ENCODE measurements at places on chromosomes 2 and 18.
A peak's percentile ranks its signal among the peaks of the same experiment; 100 is the strongest.

- DNase-seq: no peak
Observed at GRCh38 chr2:62453955-62454354, 52.0 kb downstream of the TMEM17 start.

DNA sequence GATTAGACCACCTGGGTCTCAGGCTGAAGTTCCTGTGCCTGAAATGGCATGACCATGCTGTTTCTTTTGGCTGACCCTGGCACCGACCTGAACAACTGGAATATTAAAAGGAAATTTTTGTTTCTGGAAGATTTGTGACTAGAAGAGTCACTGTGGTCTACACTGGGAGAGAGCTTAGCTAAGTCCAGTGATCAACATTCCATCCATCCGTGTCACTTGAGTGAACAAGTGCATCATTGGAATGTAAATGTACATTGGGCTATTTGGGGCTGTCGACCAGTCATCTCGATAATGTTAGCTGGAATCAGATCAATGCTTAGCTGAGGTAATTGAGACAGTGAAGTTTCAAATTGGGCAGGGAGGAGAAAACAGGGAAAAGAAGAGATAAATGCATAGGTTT lies 95.4 kb upstream of the CCDC85A start:
- DNase-seq: peak; percentile 10

DNA sequence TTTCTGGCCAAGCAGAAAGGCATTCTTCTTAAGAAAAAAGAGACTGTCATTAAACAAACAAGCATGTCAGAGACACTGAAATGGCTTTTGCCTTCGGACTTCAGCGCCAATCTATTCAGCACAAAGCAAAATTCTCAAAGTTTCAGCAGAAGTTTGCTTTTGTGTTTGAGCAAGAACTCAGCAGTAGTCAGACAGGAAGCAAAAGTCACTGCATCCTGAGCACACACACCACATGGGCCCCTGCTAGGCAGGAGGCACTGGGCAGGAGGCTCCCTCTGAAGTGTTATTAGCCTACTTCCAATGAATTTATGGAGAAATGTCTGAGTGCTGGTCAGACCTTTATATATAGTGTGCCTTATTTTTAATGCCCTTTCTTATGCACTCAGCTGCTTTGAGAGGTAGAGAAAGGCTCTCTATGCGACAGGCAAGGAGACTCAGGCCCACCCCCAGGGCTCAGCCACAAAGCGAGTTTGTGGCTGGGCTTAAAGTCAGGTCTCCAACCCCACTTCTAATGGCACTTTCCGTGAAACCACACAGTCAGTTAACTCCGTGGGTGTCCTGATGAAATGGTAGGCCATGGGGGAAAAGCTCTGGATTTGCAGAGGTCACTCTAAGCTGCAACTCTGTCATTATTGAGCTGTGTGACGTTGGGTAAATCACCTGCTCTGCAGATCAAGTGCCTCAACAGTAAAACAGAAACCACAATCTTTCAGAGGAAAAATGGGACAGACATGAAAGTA lies 161.0 kb upstream of the TMEM200C start:
- DNase-seq: peak; percentile 71

DNA sequence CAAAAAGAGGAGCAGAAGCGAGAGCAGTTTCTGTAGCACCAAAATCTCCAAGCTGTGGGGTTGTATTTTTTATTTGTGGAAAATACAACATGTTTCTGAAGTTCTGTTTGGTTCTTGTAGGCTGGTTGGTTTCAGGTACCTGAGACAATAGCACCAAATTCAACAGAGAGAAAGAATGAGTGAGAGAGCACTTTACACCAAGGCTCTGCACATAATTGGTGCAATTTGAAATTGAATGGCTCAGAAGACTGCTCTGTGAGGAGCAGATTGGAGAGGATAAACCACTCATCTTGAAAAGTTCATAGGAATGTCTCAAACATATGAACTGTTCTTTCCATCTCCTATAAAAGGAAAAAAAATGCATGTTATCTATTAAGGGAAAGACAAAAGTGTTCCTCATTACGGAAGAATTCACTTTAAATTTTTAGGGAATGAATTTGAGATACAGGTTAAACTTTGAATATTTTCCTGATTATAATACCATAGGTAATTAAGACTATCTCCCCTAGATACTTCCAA lies 175.1 kb downstream of the ATAD2B start:
- DNase-seq: no peak

- peak; percentile 13 for DNase-seq
Observed at GRCh38 chr2:70516596-70516995, 37.0 kb downstream of the TGFA start.

DNA sequence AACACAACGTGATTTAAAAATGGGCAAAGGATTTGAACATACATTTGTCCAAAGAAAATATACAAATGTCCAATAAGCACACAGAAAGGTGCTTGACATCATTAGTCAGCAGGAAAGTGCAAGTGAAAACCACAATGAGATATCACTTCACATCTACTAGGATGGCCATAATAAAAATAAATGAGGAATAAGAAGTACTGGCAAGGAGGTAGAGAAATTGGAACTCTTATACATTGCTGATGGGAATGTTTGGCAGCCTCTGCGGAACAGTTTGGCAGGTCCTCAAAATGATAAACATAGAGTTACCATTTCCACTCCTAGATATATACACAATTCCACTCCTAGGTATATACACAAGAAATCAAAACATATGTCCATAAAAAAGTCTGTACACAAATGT lies 51.0 kb upstream of the PGAP1 start:
- no peak for DNase-seq

GRCh38 chr2:190668892-190669291 lies 20.0 kb downstream of the NAB1 start:
- DNase-seq: no peak

DNA sequence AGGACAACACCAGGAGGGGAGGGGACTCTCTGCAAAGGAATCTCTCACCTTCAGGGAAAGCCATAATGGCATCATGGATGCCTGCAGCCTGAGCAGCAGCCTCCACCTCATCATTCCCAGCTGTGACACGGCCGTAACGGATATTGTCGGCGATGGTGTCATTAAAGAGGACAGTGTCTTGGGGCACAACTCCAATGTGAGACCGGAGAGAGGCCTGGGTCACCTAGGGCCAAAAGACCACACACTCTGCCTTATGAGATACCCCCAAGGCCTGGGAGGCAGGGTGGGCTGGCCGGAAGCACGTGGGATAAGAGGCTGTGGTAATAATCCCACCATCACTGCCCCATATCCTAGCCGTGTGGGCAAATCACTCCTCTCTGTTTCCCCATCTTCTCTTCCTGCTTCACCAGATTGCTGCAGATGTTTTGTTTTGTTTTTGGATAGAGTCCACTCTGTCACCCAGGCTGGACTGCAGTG lies 4.3 kb downstream of the ZFAND2B start:
- DNase-seq: no peak

- DNase-seq: no peak
Observed at GRCh38 chr2:20534913-20535801, 88.3 kb downstream of the RHOB start.

- DNase-seq: peak; percentile 78
Observed at GRCh38 chr18:58216071-58216481, 172.1 kb downstream of the NEDD4L start.

DNA sequence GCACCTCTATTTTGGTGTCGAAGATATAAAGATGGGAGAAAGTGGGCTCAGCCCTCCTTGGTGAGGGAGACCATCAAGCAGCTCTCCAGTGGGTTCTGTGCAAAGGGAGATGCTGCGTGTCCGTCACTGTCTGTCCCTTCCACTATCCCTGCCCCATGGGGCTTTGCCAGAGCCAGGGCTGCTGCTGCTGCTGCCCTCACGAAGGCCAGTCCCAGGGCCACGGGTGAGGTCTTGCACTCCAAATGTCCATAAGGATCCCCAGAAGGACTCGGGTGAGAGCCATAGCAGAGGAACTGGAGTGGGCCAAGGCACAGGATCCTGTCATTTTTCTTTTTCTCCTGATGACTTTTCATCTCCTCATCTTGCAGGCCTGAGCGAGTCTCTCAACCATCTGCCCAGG lies 3.7 kb upstream of the DIPK1C start:
- DNase-seq: no peak

DNA sequence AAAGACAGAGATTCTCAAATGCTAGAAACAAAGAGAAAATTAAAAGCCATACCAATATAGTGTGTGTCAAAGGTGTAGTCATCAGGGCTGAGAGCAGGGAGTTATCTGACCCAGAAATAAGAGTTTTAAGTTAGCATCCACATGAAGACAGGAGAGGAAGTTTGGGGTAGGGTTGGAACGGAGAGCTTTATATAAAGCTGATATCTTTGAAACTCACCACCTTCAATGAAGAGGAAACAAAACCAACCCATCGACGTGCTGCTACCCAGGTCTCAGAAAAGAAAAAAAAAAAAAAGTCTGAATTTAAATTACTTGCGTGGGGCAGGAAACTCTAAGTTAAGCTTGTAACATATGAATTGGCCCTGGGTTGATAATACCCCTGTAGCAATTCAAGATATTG lies 42.4 kb downstream of the ARL4C start:
- DNase-seq: no peak

DNA sequence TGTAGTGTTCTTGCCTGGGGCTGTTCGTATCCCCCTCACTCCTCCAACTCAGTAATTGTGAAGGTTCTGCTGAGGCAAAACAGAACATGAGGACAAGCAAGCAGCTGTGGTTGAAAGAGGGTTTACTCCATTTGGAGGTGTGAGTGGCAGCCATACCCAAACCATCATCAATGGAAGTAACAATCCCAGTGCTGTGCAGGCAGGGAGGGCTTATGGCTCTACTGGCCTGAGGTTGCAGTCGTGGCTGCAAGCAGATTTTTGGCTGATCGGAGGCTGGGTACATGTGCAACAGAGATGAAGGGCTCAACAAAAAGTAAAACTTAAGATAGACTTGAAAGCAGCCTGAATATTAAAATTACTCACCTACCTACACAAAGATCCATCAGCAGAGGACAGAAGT lies 13.2 kb downstream of the SRSF7 start:
- DNase-seq: no peak

DNA sequence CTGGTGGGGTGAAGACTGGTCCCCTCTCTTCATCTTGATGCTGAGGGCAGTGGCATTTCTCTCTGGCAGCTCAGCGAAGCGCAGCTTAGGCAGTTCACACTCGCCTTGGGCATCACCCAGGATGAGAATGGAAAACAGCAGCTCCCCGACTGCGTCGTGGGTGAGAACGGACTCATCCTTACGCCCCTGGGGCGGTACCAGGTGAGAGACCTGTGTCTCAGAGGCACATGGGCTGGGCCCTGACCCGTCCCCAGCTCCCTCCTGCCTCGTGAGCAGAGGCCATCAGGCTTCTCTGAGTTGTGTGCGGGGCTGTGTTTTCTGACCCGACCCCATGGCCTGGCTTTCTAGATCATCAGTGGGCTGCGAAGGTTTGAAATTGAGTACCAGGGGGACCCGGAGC lies 8.2 kb upstream of the CCDC74A start:
- no peak for DNase-seq

- no peak for DNase-seq
Observed at GRCh38 chr2:208031608-208032019, 6.3 kb upstream of the PLEKHM3 start.

GRCh38 chr18:12571630-12572029 lies 86.3 kb downstream of the SPIRE1 start:
- no peak for DNase-seq

DNA sequence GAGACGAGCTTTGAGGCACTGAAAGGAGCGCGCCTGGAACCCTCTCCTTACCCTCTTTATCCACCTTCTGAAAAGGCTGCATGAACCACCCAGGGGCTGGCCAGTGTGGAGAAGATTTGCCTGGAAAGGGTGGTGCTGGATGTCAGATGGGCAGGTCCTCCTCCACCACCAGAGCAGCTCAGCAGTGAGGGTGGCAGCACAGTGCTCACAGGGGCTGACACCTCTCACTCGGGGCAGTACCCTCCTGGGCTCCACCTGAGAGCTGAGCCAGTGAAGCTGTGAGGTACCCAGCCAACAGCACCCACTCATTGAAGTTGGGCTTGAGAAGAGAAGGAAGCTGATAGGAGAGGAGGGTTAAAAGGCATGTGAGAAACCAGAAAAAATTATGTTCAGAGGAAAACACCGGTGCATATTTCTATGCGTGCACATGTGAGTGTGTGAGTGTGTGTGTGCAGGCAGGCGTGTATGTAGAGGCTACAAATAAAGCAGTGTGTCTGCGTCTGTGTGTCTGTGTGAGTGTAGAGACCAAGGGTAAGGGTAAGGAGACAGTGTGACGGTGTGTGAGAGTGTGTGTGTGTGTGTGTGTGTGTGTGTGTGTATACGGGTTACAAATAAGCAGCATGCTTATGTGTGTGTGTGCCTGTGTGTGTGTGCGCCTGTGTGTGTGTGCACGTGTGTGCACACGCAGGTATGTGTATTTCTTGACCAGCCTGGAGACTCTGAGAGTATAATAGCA lies 40.7 kb downstream of the TEX44 start:
- no peak for DNase-seq

DNA sequence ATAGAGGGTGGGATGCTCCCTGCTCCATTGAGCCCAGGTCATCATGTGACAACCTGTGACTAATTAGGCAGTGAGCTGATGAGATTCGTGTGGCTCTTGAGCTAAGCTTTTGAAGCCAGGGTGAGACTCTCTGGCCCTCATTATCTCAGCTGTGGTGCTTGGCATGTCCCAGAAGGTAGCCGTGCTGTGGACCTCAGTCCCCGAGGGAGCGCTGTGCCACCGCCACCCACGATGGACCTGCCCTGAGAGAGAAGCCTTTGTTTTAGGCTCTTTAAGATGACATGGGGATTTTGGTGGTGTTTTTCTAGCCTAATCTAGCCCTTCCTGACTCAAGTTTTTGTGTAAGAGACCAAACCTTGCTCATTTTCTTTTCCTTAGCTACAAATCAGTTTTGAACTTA lies 66.4 kb downstream of the NEDD4L start:
- no peak for DNase-seq

DNA sequence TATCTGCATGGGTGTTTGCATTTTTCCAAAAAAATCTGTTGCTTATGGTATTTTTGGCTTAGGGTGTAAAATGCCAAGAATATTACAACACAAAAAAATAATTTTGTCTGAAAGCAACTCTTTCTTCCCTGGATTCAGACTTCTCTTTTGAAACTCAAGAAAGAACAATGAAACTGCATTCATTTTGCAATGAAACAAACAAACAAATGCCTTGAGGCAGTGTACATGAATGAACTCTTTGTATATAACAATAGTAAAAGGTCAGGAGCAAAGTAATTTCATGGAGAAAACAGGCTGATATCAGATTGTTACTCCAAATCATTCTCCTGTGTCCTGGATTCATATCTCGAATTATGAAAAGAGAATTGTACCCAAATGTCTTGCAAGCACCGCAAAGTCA lies 301.6 kb upstream of the CDH20 start:
- no peak for DNase-seq

- no peak for DNase-seq
Observed at GRCh38 chr2:100136310-100136709, 6.1 kb downstream of the AFF3 start.

GRCh38 chr2:162747021-162747420 lies 91.5 kb downstream of the KCNH7 start:
- DNase-seq: no peak

DNA sequence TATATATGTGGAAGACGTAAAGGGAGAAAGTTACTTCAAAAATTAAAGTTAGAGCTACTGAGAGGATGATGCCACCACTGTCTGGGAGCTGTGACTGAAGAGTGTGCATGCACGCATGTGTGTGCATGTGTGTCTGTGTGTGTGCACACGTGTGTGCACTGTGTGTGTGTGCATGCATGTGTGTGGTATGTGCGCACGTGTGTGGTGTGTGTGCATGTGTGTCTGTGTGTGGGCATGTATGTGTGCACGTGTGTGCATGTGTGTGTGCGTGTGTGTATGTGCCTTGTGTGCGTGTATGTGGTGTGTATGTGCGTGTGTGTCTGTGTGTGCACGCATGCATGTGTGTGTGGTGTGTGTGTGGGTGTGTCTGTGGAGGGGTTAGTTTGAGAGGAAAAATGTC lies 473.4 kb downstream of the CMPK2 start:
- DNase-seq: no peak
